ENCODE measurements at places on chromosomes 13 and 19.

DNA sequence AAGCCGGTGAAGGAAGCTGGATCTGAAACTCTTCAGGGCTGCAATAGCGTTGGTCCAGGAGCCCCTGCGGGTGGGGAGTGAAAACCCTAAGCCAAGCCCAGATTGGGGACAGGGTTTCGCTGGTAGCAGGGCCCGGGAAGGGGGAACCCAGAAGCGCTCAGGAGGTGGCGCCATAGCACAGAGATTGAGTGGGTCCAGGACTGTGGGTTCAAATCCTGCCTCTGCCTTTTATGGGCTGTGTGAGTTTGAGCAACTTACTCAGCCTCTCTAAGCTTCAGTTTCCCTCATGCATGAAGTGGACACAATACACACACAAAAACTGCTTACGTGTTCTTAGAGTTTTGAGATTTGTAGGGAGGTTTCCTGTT, 8.3 kb upstream of the SYCN start:
- peak; percentile 22 for DNase-seq

DNA sequence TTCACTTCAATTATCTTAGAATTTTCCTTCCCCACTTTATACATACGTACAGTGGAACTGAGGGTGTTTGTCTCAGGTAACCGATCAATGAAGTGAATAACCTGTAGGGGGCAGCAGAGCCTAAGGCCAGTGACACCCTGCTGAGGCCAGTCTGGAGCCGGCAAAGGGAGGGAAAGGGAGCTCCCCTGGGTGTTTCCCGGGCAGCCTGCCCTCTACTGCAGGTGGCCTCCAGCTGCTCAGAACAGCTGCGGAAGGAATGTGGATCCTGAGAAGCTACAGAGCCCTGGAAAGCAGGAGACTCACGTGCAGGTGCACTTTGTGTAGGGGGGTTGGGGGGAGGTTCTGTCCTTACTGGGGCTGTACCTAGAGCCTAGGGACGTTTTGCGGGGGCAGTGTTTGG, 832 bp upstream of the ZNF491 start:
- DNase-seq = peak; percentile 75

GRCh38 chr13:66565279-66565678, 664.9 kb downstream of the PCDH9 start:
- DNase-seq = no peak

- no peak for DNase-seq
Observed at GRCh38 chr19:15640294-15640903, at the start of gene CYP4F3. Gene CYP4F3, plus strand, starts transcription at chr19:15640897. Its CDS starts 519 bp downstream, at chr19:15641416.

DNA sequence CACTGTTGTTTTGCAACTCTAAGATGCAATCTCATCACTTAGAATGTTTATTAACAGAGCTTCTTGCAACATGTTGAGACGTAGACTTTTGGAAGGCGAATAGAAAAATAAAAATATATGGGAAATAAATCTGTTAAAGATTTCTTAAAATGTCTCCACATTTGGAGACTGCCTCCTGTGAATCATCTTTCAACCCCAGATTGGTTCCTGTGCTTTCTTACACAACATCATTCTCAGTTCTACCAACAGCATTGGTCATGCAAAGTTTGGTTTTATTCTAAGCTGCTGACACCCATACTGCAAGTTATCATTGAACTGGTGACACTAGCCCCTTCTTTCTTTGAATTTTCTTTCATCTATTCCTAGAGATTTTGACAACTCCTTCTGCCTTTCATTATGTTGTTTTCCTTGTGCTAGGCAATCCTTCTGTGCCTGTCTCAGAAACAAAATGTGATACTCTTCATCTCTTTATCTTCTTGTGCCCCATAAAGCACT, 1.6 kb upstream of the IGFL3 start:
- no peak for DNase-seq

DNA sequence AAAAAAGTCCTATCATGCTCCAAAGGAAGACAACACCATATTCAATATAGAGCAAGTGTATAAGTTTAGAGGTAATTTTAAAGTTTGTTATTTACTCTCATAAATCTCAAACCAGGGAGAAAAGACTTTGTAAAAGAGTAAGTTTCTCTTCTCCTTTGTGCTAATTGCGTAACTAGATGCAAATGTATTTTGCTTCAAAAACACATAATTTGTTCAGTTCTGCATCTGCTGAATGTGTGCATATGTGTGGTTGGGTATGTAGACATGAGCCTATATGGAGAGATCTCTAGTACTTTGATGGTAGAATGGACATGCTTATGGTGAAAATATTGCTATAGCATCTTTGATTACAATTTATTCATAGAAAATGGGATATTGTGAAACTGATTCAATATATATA, 17.8 kb upstream of the MIR17HG start:
- no peak for DNase-seq

All from effector CD4-positive, alpha-beta T cell (primary cell).